ENCODE measurements at places on chromosomes 6 and 20. TPM values are rescaled to one million over a fixed set of nuclear protein-coding genes. Genes with fewer than 3 reads are reported as not detected.

The MAPK13 gene
- total RNA-seq: 12.2 TPM

The VEGFA gene
- 498 TPM for total RNA-seq

The TTK gene
- 0.58 TPM for total RNA-seq

The COL9A1 gene
- total RNA-seq: not detected

The RIN2 gene
- 74.1 TPM for total RNA-seq

The C20orf141 gene
- 0.84 TPM for total RNA-seq

The TMC2 gene
- 0.22 TPM for total RNA-seq

The UST gene
- 5.2 TPM for total RNA-seq

The TBXT gene
- not detected for total RNA-seq

The SLC22A7 gene
- not detected for total RNA-seq

The DSP gene
- total RNA-seq: 4.0 TPM

The GPX5 gene
- total RNA-seq: not detected

The TRIM38 gene
- total RNA-seq: 11.5 TPM

The FOXQ1 gene
- not detected for total RNA-seq

The PRIM2 gene
- 8.4 TPM for total RNA-seq

The ROS1 gene
- total RNA-seq: not detected

The HMGCLL1 gene
- 0.29 TPM for total RNA-seq

The SNX5 gene
- 97.6 TPM for total RNA-seq

The ZNF165 gene
- 0.19 TPM for total RNA-seq

The BMP5 gene
- not detected for total RNA-seq

The SOBP gene
- 11.0 TPM for total RNA-seq

The RSPO3 gene
- total RNA-seq: 30.4 TPM

The KCNG1 gene
- total RNA-seq: 0.19 TPM

The RAE1 gene
- total RNA-seq: 18.0 TPM

The LY6G6F gene
- total RNA-seq: not detected

The B3GAT2 gene
- total RNA-seq: not detected

The MYMX gene
- 11.6 TPM for total RNA-seq

The NFS1 gene
- total RNA-seq: 23.5 TPM

The RBM38 gene
- 16.9 TPM for total RNA-seq

The PAK5 gene
- total RNA-seq: not detected

The TNFRSF21 gene
- 55.7 TPM for total RNA-seq

The ENPP4 gene
- total RNA-seq: 21.1 TPM

The RBM24 gene
- 1.3 TPM for total RNA-seq

The SALL4 gene
- 0.16 TPM for total RNA-seq

The PPP1R3G gene
- 1.3 TPM for total RNA-seq

The HCRTR2 gene
- total RNA-seq: not detected

The FAM83C gene
- total RNA-seq: not detected

The TMEM244 gene
- not detected for total RNA-seq

The CENPB gene
- total RNA-seq: 97.3 TPM
